Activated CD4-positive, alpha-beta memory T cell treated with anti-CD3 and anti-CD28 coated beads for 36 hours (primary cell): ENCODE measurements at places on chromosomes 4 and X. TPM values are rescaled to one million over a fixed set of nuclear protein-coding genes. Genes with fewer than 3 reads are reported as not detected.

DNA sequence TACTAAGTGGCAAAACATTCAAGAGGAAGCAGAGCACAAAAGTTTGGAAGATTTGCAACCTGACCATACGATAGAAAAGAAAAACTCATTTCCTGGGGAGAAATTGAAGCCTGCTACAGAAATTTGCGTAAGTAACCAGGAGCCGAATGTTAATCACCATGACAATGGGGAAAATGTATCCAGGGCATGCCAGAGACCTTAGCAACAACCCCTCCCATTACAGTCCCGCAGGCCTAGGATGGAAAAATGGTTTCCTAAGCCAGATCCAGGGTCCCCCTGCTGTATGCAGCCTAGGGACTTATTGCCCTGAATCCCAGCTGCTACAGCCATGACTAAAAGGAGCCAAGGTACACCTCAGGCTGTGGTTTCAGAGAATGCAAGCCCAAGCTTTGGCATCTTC, 472.2 kb upstream of the KLHL4 start:
- H3K27ac ChIP-seq: no peak overlapping the region
- no peak for DNase-seq

Gene TXLNG
- 14.2 TPM for total RNA-seq

GRCh38 chr4:38664706-38665401, 855 bp downstream of the KLF3 start:
- peak overlapping the region; percentile 83 for H3K4me3 ChIP-seq
- peaks cover 63% of the 10 kb centered on the region for H3K4me1 ChIP-seq
- peak; percentile 55 for DNase-seq
- H3K27ac ChIP-seq: peak overlapping the region; percentile 68
- no peaks in the 10 kb centered on the region for H3K36me3 ChIP-seq
- H3K27me3 ChIP-seq: no peaks in the 10 kb centered on the region

- no peaks in the 10 kb centered on the region for H3K36me3 ChIP-seq
- no peak for DNase-seq
- no peaks in the 10 kb centered on the region for H3K4me1 ChIP-seq
- H3K27ac ChIP-seq: no peak overlapping the region
Measured at GRCh38 chr4:105991726-105992125, 96.5 kb downstream of the NPNT start.

GRCh38 chr4:99574530-99575324, at the start of gene MTTP:
Gene MTTP, plus strand, starts transcription at chr4:99574824. Its CDS starts 86 bp downstream, at chr4:99574910.
- no peak for DNase-seq
- no peak within 1 kb of the TSS for H3K27ac ChIP-seq
- H3K27me3 ChIP-seq: peaks cover 20% of the 10 kb centered on the region
- H3K36me3 ChIP-seq: no peaks in the 10 kb centered on the region
- no peaks in the 10 kb centered on the region for H3K4me1 ChIP-seq
- no peak within 1 kb of the TSS for H3K4me3 ChIP-seq

DNA sequence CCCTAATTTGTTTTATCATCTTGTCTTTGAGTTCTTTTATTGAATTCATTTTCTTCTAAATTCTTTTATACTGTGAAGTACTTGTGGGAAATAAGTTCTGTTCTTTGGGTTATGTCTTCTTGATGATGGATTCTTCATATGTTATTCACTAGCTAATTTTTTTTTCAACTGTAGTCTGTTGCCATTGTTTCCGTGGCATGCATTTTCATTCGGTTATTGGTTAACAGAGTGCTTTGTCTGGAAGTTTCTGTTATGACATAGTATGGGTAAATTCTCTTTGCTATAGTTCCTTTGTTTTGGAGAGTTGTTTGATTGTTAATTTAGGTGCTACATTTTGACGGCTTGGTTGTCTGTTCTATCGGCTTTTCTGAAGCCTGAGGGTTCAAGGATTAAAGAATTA, 184.9 kb upstream of the AADAT start:
- no peak overlapping the region for H3K4me3 ChIP-seq
- no peak overlapping the region for H3K27ac ChIP-seq
- no peak for DNase-seq
- H3K4me1 ChIP-seq: no peaks in the 10 kb centered on the region
- no peaks in the 10 kb centered on the region for H3K27me3 ChIP-seq
- H3K36me3 ChIP-seq: no peaks in the 10 kb centered on the region

- no peaks in the 10 kb centered on the region for H3K36me3 ChIP-seq
- no peaks in the 10 kb centered on the region for H3K27me3 ChIP-seq
- no peak for DNase-seq
- H3K27ac ChIP-seq: no peak overlapping the region
- H3K4me1 ChIP-seq: no peaks in the 10 kb centered on the region
Measured at GRCh38 chrX:69074726-69075125, 90.5 kb downstream of the PJA1 start.
